Activated T-helper 1 cell treated with anti-CD3 and anti-CD28 coated beads, Interleukin-12 subunit alpha, Interleukin-12 subunit beta, Interleukin-2, Interleukin-4 antibody, amounts not matched to agents 30 ng/mL and 10 ng/mL and 1 ng/mL, durations not matched to agents 14 hours and 24 hours and 36 hours (primary cell): ENCODE measurements at places on chromosomes 3 and 15.
A peak's percentile ranks its signal among the peaks of the same experiment; 100 is the strongest.

DNA sequence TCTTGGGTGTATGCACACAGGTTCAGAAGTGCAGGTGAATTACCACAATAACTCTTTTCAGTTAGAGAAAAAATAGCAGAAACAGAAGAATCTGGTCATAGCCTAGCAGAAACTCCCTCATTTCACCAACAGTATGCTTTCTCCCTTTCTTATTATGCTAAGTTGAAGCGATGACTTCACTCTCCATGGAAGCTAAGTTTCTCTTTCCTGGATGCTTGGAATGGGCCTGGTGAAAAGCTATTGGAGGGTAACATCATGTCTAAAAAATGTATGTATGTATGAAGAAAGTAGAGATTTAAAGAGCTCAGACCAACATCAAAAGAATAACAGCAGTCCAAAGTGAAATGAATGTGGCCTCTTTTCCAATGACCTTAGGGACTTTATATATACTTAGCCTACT lies 145.5 kb downstream of the TIGIT start:
- no peak for DNase-seq

DNA sequence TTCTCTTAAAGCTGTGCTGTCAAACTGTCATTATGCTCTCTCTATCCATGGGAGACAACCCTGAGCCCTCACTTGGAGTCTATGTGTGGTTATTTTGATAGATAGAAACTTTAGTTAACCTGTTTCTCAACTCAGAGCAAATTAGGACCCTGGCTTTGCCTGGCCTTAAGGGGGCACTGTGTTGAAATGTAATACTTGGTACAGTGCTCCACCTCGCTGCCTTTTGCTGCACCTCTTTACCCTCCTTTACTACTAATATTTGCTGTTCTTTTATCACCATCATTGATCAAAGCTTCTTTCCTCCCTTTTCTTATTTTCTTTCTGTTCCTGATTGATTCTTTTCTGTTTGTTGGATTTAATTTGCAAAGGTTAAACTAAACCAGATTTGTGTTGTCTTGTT lies 34.3 kb downstream of the STT3B start:
- DNase-seq: no peak

DNA sequence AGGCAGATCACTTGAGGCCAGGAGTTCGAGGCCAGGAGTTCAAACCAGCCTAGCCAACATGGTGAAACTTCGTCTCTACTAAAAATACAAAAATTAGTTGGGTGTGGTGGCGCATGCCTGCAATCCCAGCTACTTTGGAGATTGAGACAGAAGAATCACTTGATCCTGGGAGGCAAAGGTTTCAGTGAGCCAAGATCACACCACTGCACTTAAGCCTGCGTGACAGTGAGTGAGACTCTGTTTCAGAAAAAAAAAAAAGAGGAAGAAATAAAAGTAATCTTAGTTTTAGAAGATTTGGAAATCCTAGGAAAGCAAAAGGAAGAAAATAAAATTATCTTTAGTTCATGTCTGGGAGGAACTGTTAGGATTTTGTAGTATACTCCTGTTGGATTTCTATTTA lies 77.2 kb downstream of the IL12A start:
- DNase-seq: no peak

DNA sequence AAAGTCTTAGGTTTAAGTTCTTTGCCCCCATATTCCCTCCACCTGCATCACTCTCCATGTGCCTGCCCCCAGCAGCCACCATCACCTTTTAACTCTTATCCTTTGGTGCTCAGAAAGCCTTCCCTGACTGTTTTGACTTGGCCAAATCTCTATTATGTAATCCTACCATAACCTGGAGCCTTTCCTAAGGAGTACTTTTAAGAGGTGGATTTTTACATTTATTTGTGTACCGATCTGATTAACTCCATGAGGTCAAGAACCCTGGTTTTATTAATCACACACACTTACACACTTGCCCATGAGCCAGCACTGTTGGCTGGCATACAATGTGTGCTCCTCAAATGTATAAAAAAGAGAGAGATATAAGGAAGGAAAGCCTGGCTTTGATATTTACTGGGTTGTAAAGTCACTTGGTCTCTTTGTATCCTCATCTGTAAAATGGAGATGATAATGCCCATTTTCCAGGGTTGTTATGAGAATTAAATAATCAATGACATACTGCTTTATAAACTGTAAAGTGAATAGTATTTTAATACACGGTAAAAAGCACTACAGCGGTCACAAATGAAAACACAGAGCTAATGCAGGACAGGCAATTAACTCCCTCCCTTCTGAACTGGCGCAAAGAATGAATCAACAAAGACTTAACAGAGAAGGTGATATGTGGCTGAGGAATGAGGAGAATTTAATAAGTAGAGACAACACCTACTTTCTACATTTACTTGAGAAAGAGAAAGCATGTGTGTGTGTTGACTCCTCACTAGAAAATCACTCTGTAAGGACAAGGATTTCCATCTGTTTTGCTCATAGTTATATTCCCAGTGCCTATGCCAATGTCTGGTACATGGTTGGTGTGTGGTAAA lies 45.4 kb downstream of the ATP13A4 start:
- DNase-seq: no peak

DNA sequence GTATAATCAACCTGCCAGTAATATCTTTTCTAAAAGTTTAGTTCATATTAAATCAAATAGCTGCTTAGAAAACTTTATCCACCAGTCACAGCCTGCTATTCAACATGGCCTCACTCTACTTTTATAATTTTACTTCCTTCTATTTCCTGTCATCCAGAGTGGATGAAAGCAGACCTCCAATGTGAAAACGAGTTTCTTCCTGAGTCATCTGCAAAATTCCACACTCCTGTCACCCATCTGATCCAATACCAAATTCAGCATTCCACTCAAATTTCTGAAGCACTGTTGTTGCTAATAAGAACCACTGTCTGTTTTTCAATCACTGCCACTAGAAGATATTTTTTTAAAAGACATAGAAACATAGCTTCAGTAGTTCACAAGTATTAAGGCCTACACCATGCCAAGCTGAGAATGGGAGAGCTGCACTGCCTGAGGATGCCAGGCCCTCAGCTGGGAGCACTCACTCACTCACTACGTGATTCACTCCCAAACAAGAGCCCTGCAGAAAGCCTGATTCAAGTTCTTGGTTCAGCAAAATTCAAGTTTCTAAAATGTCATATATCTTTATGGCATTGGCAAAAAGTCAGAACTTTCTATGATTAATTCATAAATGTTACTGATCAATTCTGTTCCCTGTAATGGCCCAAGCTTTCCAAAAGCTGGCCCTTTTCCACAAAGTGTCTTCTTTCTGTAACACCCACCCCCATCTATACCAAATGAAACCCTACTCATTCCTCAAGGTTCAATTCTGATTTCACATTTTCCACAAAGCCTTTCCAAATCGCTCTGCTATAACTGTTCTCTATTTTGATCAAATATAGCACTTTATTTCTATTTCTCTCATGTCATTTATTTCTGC lies 82.9 kb downstream of the FSIP1 start:
- no peak for DNase-seq

- no peak for DNase-seq
Observed at GRCh38 chr15:62624547-62625378, 417.8 kb upstream of the TPM1 start.

- DNase-seq: no peak
Observed at GRCh38 chr15:77720173-77720572, 87.5 kb upstream of the LINGO1 start.

GRCh38 chr15:98342911-98343310 lies 305.4 kb upstream of the IGF1R start:
- no peak for DNase-seq

- no peak for DNase-seq
Observed at GRCh38 chr3:139468399-139468798, 7.9 kb downstream of the RBP2 start.

- no peak for DNase-seq
Observed at GRCh38 chr3:174618368-174619080, 240.6 kb upstream of the NAALADL2 start.

GRCh38 chr3:68958932-68959331 lies 26.6 kb upstream of the TAFA4 start:
- no peak for DNase-seq

GRCh38 chr15:39934397-39935071 lies 619 bp downstream of the EIF2AK4 start:
- DNase-seq: no peak

GRCh38 chr3:184672977-184673870 lies 38.6 kb downstream of the MAGEF1 start:
- DNase-seq: no peak

DNA sequence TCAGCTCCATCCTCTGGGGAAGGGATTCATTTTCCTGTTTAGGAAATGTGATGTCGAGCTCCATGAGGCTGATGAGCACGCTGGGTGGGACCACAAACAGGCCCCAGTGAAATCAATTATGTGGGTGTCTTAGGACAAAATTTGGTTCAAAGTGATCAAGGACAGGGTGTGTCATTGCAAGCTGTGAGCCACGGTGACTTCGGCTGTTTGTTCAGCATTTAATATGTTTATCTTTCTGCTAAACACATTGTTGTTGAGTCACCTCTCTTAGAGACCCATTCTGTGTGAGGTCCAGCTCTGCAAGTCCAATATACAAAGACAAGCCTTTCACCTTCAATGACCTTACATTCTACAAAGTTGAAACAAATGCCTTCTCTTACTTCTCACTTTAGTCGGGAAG lies 41.3 kb downstream of the SSR3 start:
- no peak for DNase-seq

DNA sequence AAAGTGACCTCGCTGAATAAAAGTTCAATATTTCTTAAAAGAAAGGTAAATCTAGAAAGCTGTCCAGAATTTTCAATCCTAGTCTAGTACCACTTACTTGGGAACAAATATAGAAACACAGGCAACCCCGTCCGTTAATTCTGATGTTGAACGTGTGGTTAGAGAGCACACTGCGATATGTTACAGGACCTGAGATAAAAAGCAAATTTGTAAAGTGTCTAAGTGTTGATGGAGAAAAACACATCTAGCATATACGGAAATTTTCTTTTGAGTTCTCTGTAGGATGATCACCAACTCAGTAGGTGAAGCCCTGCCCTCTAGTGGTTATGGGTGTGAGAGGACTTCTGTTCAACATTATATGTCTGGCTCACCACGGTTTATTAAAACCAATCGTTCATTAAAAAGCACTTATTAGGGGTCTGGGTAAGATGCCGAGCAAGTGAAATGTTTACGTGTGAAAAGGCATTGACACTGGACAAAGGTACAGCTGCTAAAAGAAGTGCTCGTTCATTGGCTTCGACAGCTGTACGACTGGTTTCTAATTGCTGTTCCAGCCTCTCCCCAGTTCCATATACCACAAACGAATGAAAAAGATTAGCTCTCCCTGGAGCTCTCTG lies 1.0 kb upstream of the ATP2C1 start:
- DNase-seq: peak; percentile 59
